ENCODE measurements at places on chromosomes 7 and 10. TPM values are rescaled to one million over a fixed set of nuclear protein-coding genes. Genes with fewer than 3 reads are reported as not detected.

- DNase-seq: no peak
Observed at GRCh38 chr10:871951-872403, 59.5 kb downstream of the LARP4B start.

GRCh38 chr7:131090188-131090587 is 237.5 kb upstream of the MKLN1 start:
- no peak for DNase-seq

DNA sequence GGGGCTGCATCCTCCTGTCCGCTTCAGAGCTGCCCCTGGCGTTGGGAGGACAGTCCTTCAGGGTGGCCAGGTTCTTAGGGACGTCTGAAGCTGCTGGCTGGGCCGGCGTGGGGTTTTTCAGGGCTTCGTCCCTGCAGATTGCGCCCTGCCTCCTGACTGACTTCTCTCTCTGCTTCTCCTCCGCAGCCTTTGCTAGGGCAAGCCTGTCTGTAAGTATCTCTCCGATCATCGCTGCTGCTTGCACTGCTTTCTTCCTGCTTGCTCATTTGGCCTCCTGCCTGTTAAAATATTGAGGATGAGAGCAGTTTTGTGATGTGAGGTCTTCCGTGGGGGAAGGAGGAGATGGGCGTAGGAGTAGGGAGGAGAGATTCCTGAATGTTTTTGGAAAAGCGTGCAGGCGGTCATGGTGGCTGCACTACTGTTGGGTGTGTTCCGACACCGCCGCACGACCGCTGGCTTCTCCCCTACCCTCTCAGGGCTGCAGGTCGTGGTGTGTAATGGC is 25.3 kb downstream of the PFKFB3 start:
- DNase-seq: no peak

DNA sequence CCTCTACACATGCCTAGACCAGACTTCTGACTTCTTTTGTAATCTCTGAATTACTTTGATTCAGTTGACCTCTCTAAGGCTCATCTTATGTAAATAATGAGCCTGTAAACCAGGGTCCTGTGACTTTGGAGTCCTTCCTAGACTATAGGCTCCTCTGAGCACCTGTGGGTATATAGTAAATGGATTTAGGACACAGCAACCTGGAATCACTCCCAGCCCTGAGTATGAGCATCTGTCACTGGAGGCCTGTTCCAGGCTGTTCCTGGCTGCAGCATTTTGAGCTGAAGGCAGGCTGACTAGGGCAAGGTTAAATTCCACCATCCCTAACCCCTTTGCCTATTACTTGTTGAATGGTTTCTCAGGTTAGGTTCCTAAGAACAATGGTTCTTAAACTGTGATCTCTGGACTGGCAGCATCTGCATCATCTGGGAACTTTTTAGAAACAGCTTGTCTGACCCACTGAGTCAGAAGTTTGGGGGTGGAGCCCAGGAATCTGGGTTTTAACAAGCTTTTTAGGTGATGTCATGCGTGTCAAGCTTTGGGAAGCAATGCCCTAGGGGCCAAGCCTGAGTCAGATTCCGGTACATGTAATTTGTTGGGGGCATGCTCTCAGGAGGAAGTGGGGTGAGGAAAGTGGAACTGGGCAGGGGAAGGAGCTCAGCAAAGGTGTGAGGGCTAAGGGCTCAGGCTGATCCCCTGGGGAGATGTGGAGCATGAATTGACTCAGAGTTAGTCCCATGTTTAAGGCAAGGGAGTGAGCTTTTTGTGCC is 28.2 kb downstream of the MINDY4 start:
- DNase-seq: no peak

DNA sequence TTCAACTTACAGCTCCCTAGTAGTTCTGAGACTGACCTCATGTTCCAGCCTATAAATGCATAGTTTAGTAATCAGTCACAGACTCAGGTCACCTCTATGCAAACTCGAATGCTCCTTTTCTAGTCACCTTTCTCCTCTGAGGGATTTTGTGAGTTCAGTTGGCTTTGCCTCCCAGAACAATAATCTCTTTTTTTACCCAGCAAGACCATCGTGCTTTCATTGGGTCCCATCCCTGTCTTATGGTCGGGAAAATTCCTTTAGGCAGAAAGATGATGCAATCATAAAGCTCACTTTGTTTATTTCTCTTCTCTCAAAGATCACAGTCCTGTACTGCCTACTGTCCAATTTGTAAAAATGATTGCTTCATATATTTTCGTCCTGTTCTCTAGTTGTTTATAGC is 38.4 kb downstream of the TWIST1 start:
- DNase-seq: no peak

- DNase-seq: no peak
Observed at GRCh38 chr10:2990764-2991163, 76.6 kb upstream of the PFKP start.

- no peak for DNase-seq
Observed at GRCh38 chr7:6497637-6497905, 49.8 kb upstream of the DAGLB start.

DNA sequence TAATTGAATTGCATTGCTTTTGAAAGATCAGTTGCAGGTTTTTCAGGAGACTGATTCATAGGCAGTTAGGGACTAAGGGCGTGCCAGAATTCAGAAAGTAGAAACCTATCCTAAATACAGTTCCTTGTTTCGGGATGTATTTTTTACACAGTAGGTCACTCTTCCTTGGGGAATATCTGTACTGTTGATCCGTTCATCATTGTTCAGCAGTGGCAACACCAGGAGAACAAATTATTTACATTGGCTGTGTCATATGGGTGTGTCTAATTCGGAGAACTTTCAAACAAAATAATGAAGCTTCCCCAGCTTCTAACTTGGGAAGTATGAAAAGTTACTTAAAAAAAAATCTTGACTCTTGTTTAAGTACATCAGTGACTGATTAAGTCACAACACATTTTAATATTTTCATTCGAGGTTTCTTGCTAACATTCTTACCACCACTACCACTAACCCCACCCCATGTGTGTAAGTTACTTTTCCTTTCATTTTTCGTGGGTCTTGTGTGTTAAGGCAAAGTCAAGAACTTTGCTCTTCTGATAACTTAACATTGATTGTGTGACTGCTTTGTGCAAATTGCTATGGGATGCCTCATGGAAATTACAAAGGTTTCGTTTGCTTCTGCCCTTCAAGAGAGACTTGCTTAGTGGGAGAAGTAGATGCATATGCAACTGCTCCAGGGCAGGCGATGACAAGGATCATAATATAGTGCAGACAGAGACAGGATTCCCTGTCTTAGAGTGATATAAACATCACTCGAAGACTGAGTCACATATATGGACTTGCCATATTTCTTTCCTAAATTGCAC is 43.8 kb upstream of the RPA3 start:
- DNase-seq: peak; percentile 20

EVX1 gene
- not detected for total RNA-seq

POLR2J2 gene
- total RNA-seq: 38.2 TPM

Data from activated CD4-positive, alpha-beta T cell treated with anti-CD3 and anti-CD28 coated beads for 36 hours (primary cell).